ENCODE measurements at places on chromosomes 11 and 22.

DNA sequence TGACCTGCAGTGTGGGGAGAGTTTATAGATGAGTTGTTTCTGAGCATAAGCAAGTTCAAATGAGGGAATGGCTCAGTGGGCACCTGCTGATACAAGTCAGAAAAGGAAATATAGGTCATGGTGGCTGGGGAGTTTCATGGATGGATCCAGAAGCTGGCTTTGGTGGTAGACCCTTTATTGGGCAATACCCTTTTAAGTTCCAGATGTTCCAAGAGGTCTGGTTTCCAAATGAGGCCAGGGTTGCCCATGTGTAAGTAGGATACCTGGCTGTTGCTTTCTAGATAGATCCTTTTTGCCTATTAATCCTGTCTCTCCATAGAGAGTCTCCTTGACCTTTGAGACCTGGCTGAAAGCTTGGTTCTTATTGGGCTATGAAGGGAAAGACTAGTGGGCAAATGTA lies 2.2 kb downstream of the STIM1 start:
- DNase-seq, result no peak

DNA sequence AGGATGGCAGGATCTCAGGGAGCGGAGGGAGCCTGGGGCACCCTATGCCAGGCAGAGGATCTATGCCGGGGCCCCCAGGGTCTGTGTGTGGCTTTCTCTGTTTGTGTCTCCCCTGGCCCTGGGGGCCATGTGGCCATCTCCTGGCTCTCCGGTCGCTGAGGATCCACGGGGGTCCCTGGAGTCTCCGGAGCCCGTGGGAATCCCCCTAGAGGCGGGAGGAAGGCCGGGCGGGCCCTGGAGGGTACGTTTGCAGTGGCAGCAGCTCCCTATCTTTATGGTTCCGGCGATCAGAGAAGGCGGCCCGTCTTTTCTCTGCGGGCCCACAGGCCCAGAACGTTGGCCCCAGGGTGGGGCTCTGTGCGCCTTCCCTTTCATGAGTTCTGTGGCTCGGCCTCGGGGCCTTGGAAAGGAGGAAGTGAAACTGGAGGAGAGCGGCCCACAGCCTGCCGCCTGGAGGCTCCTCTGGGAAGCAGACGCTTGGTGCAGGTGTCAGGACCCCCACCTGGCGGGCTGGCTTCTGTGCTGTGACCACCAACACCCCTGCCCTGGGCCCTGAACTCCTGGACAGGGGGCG lies 82.1 kb downstream of the KCNQ1 start:
- DNase-seq, result no peak

DNA sequence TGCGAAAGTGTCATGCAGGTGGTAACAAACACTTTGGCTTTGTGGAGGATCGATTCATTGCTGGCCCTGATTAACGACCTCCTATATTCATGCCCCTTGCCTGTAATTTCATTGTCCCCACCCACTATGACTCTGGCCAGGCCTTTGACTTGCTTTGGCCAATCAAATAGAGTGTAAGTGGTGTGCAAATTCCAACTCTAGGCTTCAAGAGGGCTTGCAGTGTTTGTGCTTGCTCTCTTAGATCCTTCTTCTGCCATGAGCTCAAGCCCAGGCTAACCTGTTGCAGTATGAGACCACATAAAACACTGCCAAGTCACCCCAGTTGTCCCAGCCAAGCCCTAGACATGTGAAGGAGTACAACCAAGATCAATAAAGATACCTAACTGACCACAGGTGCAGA lies 48.0 kb downstream of the RCN1 start:
- no peak for DNase-seq

GRCh38 chr11:6565988-6566703 lies 37.3 kb downstream of the RRP8 start:
- no peak for DNase-seq

DNA sequence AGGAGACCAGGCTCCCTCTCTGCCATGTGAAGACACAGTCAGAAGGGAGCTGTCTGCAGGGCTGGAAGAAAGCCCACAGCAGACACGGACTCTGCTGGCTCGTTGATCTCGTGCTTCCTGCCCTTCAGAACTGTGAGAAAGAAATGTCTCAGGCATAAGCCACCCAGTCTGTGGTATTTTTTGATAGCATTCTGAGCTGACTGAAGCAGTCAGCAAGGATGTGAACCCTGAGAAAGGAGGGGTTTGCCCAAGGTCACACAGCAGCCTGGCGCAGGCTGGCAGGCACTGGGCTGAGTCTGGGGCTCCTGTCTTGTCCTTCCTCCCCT lies 255.1 kb upstream of the B3GAT1 start:
- no peak for DNase-seq

DNA sequence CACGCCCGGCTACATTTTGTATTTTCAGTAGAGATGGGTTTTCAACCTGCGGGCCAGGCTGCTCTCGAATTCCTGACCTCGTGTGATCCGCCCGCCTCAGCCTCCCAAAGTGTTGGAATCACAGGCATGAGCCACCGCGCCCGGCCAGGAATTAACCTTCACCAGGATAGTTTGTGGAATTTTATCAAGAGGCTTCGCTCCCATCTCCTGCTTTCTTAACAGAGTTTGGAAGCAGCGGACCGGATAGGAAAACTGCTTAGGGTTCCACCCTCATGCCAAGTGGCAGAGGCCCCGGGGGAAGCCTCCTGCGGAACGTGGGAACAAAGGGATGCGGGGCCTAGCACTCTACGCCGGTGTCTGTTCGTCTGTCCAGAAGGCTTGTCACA lies 229.9 kb downstream of the ST3GAL4 start:
- DNase-seq, result no peak

- DNase-seq, result no peak
These were observed 4.5 kb upstream of the KCNE3 start for GRCh38 chr11:74471668-74472429.

GRCh38 chr22:42425337-42425988 lies 6.7 kb downstream of the NFAM1 start:
- DNase-seq, result no peak

DNA sequence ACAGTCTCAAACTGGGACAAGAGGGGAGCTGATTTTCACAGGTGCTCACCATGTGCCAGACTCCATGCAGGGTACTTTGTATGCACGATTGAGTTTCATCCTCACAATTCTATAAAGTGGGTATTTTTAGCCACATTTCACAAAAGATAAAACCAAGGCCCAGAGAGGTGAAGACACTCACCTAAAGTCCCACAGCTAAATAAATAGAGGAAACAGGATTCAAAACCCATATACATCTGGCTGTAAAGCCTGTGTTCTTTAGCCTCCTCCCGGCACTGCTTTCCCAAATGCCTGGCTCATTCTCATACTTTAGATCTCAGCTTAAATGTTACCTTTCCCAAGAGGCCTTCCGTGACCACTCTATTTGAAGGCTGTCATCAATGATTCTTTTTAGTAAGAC lies 13.2 kb upstream of the KCTD14 start:
- DNase-seq, result no peak

- no peak for DNase-seq
These were observed 937 bp downstream of the TRPT1 start for GRCh38 chr11:64224891-64225607.

DNA sequence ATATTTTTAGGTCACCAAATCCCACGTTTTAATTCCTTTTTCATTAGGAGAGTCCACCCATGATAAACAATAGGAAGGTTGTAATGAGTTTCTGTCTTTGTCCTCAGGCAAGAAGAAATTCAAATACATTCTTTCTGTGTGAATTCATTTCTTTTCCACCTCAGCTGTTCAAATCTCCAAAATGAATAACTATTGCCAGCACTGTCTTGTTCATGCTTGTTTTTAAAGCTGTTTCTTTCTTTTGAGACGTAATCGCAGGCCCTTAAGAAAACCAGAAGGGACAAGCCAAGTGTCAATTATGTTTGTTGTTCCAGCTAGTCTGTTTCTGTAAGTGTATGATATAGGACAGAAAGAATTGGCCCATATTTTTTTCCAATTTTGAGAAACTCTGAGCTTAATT lies 20.2 kb downstream of the MMP27 start:
- no peak for DNase-seq

- no peak for DNase-seq
These were observed 5.1 kb upstream of the PDGFD start for GRCh38 chr11:104169091-104169490.

GRCh38 chr11:103450241-103450640 lies 341.0 kb downstream of the DYNC2H1 start:
- no peak for DNase-seq

DNA sequence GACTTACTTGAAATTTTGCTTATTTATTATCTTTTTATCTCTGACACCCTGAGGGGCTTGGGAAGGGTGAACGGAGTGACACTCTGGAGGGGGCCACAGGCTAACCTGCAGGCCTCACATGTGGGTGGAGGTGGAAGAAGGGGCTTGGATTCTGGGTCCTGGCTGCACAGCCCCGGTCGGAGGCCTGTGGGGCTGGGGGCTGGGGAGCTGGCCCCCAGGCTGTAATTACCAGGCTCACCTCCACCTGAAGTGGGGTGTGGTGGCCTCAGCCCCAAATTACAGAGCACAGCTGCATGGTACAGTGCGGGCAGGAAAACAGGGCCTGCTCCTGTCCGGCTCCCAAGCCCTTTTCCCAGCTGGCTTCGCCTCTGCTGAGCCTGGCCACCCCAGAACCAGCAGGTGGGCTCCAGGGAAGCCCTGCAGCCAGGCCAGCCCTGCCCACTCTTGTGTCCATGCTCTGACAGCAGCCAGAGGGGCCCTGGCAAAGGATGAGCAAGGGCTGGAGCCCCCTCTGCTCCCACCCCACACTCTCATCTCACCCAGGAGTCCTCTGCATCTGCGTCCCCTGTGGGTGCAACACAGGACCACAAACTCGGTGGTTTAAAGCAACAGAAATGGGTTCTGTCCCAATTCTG lies 48.0 kb downstream of the IGF2 start:
- DNase-seq, result no peak

- DNase-seq, result no peak
These were observed 7.8 kb upstream of the RANBP1 start for GRCh38 chr22:20107951-20108756.

DNA sequence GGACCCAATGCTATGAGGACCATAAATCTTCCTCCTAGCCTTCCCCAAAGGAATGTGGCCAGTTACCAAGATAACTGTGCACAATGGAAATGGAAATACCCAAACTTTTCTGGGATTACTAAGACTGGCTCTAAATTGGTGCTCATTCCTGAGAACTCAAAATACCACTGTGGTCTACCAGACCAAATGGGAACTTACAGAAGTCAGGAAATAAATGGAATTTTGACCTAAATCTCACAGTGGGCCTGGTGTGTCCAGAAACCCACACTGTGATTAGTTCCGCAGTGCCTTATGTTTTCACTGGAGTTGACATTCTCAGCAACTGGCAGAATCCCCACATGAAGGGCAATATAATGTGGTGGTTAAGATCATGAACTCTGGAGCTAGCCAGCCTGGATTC lies 99.4 kb upstream of the ZC3H12C start:
- DNase-seq, result no peak

DNA sequence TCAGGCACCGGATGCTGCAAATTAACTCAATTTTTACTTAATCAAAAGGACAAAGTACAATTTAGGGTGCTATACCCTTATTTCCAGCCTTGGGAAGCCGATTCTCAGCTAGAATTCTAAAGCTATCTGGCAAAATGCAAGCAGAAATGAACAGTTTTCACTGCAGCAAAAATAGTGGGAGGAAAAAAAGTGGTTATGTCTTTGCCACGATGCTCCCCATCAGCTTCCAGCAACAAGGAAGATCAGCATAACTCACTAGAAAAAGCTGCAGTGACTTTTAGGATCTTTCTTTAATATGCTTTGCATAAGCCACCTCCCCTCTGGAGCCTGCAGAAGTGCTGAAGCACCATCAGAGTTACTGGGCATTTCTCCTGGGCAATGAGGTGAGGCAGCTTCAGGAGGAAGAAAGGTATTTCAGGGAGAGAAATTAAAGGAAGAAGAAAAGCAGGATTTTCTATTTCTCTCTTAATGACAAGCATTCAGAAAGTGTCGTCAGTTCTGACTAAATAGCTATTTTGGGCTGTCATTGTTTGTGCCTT lies 702.9 kb downstream of the DLG2 start:
- DNase-seq, result no peak

DNA sequence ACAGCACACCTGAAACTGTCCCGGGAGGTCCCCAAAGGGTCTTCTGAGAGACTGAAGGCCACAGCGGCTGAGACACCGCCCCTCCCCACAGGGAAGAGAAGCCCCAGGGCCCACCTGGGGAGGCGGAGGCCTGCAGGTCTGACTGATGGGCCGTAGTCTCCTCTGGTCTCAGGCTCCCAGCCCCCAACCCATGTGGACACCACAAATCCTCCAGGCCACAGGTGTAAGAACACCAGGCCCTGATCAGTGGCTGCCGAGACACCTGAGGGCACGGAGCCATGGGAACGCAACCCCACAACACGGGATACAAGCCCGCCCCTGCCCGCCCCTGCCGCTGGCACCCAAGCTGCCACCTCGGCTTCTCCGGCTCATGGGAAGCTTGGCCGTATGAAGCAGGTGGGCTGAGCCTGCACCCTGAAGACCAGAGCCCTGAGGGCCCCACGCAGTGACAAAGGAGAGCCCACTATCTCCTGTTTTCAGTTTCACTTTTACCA lies 46.3 kb downstream of the BRD1 start:
- no peak for DNase-seq

GRCh38 chr22:37726241-37726887 lies 29.5 kb downstream of the TRIOBP start:
- no peak for DNase-seq

GRCh38 chr11:129968591-129969419 lies 33.8 kb downstream of the PRDM10 start:
- no peak for DNase-seq

GRCh38 chr11:48014917-48015316 lies 34.6 kb downstream of the PTPRJ start:
- no peak for DNase-seq

GRCh38 chr22:25774575-25775026 lies 32.6 kb downstream of the MYO18B start:
- DNase-seq, result no peak

GRCh38 chr11:128400382-128401203 lies 186.8 kb downstream of the ETS1 start:
- DNase-seq, result no peak

DNA sequence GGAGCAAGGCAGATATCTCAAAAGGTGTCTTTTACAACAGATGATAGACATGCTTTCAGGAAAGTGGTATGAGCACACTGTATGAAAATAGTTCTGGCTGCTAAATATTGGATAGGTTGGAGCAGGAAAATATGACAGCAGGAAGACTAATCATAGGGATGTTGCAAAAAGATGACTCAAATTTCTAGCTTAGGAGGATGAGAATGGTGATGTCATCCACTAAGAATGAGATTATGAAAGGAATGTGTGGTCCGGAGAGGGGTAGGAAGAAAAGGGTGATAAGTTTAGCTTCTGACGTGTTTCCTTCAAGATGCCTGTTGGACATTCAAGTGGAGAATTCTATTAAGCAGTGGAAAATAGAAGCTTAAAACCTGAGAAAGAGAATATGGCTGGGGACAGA lies 46.4 kb downstream of the RCN1 start:
- peak; percentile 92 for DNase-seq

- no peak for DNase-seq
These were observed 719.1 kb upstream of the ANO3 start for GRCh38 chr11:25612806-25613205.

- no peak for DNase-seq
These were observed 1.1 kb downstream of the SEC14L2 start for GRCh38 chr22:30397656-30398635.
